ENCODE measurements at places on chromosomes 7 and 10.

- no peak for DNase-seq
Measured at GRCh38 chr10:62746951-62747729, 57.4 kb upstream of the ADO start.

- DNase-seq, result no peak
Measured at GRCh38 chr7:81526971-81527370, 242.9 kb downstream of the HGF start.

DNA sequence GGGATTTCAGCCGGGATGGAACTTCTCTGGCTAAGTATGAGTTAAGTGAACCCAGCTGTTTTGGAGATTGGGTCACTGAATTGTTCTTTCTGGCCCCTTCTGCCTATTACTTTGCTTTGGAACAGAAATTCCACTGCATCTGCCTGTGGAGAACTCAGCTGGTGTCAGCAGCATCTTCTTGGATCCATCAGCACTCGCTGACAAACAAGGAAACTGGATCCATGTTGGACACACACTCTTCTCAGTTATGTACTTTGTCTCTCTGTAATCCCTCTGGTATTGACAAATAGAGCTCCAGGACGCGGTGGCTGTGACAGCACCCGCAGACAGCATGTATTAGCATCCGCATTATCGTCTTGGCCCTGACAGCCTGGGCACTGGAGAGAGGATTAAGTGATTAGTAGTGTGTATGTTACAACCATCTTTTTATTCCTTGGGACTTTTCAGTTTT is 73.0 kb upstream of the BMPER start:
- no peak for DNase-seq

- DNase-seq, result no peak
Measured at GRCh38 chr7:138821912-138822311, 23.9 kb upstream of the ATP6V0A4 start.

- DNase-seq, result no peak
Measured at GRCh38 chr7:157549612-157550299, 213.0 kb downstream of the DNAJB6 start.

GRCh38 chr10:72503241-72503640 is 122.6 kb downstream of the MICU1 start:
- DNase-seq, result no peak
